ENCODE measurements at places on chromosomes 1 and 21.

DNA sequence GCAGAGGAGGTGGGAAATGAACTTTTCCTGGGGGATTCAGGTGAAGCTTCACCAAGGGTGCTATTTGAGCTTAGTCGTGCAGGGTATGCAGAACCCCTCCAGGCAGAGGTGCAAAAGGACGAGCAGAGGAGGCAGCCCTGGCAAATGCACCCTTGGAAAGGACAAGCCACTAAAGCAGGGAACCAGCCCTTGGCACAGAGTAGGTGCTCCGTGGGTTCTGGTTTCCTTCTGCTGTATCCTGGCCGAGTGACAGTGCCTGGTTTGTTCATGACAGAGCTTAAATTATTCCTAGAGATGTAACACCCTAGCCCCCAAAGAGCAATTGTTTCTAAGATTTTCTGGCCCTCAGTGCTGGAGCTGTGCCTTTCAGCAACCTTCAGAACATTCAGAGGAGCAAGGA lies 73.4 kb upstream of the SYT6 start:
- no peak for DNase-seq

GRCh38 chr1:226915672-226915995 lies 24.5 kb upstream of the COQ8A start:
- no peak for DNase-seq

GRCh38 chr1:68704800-68705443 lies 208.0 kb upstream of the DEPDC1 start:
- DNase-seq: no peak

GRCh38 chr1:222416001-222416791 lies 131.7 kb downstream of the HHIPL2 start:
- DNase-seq: no peak

DNA sequence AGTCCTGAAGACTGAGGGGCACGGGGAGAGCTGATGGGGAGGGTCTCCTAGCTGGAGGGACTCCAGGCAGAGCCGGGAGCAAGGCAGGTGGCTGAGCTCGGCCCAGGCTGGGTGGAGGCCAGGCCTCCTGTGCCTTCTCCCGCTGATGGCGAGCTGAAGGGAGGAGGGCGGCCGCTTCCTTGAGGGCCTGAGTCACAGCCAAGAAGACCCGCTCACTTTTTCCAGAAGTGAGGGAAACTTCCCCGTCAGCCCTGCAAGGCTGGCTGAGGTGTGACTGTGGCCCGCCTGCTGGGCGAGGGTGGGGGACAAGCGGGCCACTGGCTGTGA lies 1.7 kb upstream of the VWA1 start:
- DNase-seq: no peak

Measured in HuH-7 (cell line).